Osteoblast (primary cell): ENCODE measurements at places on chromosomes 3 and 15. TPM values are rescaled to one million over a fixed set of nuclear protein-coding genes. Genes with fewer than 3 reads are reported as not detected.

The MUC20 gene
- 0.36 and 1.2 TPM in 2 replicates for total RNA-seq

The COL8A1 gene
- 311 and 720 TPM in 2 replicates for total RNA-seq

The MYZAP gene
- total RNA-seq, result under 0.01 TPM in 1 of 2 replicates, not detected in the other

The AZI2 gene
- total RNA-seq, result 149 and 215 TPM in 2 replicates

The RTP1 gene
- total RNA-seq, result not detected in 2 replicates

The NDN gene
- 34.7 and 51.9 TPM in 2 replicates for total RNA-seq
